CD4-positive, alpha-beta memory T cell (primary cell): ENCODE measurements at places on chromosomes 3 and 15.

GRCh38 chr3:159724627-159725026 is 264.0 kb upstream of the IL12A start:
- no peaks in the 10 kb centered on the region for H3K36me3 ChIP-seq
- no peak overlapping the region for H3K27ac ChIP-seq
- no peak for DNase-seq
- H3K27me3 ChIP-seq, result no peaks in the 10 kb centered on the region

DNA sequence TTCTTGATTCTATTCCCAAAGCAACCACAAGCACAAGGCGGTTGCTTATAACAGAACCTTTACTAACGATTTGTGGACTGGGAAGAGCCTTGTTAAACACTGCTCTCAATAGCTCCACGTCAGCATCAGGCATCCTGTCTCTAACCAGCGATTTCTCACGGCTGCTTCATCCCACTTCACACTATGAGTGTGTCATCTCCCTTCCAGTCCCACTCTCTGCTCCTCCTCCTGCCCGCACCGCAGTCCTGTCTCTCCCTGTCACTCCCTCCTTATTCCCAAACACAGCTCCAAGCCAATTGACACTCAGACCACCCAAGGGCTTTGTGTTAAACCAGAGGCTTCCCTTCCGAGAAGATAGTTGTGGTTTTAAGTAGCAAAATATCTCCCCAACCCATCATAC is 94.8 kb downstream of the ABHD5 start:
- H3K4me1 ChIP-seq, result no peaks in the 10 kb centered on the region
- H3K27me3 ChIP-seq, result no peaks in the 10 kb centered on the region
- H3K4me3 ChIP-seq, result no peak overlapping the region
- no peak overlapping the region for H3K27ac ChIP-seq

- H3K27me3 ChIP-seq, result no peaks in the 10 kb centered on the region
- DNase-seq, result peak; percentile 25
- H3K27ac ChIP-seq, result no peak overlapping the region
- no peaks in the 10 kb centered on the region for H3K36me3 ChIP-seq
- H3K4me1 ChIP-seq, result peaks cover 51% of the 10 kb centered on the region
These were observed 56.3 kb downstream of the APBA2 start for GRCh38 chr15:28942046-28942445.

DNA sequence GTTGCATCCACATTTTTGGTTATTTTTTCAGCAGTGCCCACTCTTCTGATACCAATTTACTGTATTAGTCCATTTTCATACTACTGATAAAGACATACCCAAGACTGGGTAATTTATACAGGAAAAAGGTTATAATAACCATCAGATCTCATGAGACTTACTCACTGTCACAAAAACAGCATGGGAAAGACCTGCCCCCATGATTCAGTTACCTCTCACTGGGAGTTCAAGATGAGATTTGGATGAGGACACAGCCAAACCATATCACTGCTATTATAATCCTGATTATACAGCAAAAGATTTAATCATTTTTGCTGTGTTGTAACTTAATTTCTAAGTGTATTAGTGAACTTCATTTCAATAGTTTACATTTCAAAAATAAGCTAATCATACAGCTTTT is 6.6 kb downstream of the ZBED2 start:
- peaks cover 13% of the 10 kb centered on the region for H3K4me1 ChIP-seq
- no peak for DNase-seq
- peaks cover 20% of the 10 kb centered on the region for H3K36me3 ChIP-seq
- H3K4me3 ChIP-seq, result no peak overlapping the region
- no peaks in the 10 kb centered on the region for H3K27me3 ChIP-seq

GRCh38 chr3:139758654-139759291 is 81.0 kb upstream of the NMNAT3 start:
- no peaks in the 10 kb centered on the region for H3K27me3 ChIP-seq
- H3K36me3 ChIP-seq, result no peaks in the 10 kb centered on the region
- H3K27ac ChIP-seq, result no peak overlapping the region

GRCh38 chr3:33034601-33035000 is 62.3 kb downstream of the GLB1 start:
- H3K4me1 ChIP-seq, result peaks cover 29% of the 10 kb centered on the region
- no peaks in the 10 kb centered on the region for H3K27me3 ChIP-seq

- no peak for DNase-seq
- H3K4me1 ChIP-seq, result no peaks in the 10 kb centered on the region
- H3K4me3 ChIP-seq, result no peak overlapping the region
- no peaks in the 10 kb centered on the region for H3K27me3 ChIP-seq
These were observed 76.8 kb downstream of the C3orf85 start for GRCh38 chr3:109213321-109213720.

DNA sequence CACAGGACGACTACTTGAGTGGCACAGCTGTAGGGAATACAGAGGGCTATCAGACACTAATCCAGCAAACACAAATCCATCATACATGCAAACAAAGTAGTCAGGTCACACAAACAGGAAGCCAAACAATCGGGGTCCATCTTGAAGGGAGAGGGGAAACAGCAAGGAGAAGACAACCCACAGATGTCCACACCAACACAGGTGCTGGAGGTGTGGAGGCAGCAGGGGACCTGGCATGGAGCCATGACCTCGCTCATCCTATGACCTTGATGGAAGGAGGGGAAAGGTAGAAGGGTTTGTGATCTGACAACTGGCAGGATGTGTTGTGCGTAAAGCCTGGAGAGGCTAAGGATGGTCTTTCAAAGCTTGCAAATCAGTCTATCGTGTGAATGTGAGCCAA is 39.9 kb upstream of the SKOR1 start:
- H3K27me3 ChIP-seq, result no peaks in the 10 kb centered on the region
- no peak for DNase-seq
- H3K4me1 ChIP-seq, result peaks cover 38% of the 10 kb centered on the region
- H3K4me3 ChIP-seq, result no peak overlapping the region
- no peaks in the 10 kb centered on the region for H3K36me3 ChIP-seq
- H3K27ac ChIP-seq, result no peak overlapping the region

DNA sequence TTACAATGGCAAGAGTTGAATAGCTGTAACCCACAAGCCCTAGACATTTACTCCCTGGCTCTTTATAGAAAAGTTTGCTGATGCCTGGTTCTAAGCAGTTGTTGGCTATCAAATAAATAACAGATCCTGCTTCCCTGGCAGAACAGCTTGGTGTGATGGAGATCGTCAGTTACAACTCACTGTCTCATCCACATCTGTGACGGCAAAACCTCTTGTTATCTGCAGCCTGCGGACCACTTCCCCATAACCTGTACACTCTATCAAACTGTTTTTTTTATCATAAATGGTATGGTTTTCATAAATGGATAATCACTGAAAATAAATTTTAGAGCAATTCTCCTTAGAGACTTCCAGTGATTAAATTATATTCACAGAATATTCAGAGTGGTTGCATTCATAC is 14.1 kb downstream of the ZDHHC3 start:
- H3K4me3 ChIP-seq, result no peak overlapping the region
- no peaks in the 10 kb centered on the region for H3K27me3 ChIP-seq
- peaks cover 6% of the 10 kb centered on the region for H3K36me3 ChIP-seq
- no peak for DNase-seq
- H3K27ac ChIP-seq, result no peak overlapping the region

GRCh38 chr3:50255251-50255615 is 13.7 kb upstream of the SEMA3B start:
- no peaks in the 10 kb centered on the region for H3K27me3 ChIP-seq
- peaks cover 25% of the 10 kb centered on the region for H3K4me1 ChIP-seq
- no peak overlapping the region for H3K4me3 ChIP-seq
- H3K27ac ChIP-seq, result no peak overlapping the region
- DNase-seq, result no peak
- peaks cover 73% of the 10 kb centered on the region for H3K36me3 ChIP-seq

DNA sequence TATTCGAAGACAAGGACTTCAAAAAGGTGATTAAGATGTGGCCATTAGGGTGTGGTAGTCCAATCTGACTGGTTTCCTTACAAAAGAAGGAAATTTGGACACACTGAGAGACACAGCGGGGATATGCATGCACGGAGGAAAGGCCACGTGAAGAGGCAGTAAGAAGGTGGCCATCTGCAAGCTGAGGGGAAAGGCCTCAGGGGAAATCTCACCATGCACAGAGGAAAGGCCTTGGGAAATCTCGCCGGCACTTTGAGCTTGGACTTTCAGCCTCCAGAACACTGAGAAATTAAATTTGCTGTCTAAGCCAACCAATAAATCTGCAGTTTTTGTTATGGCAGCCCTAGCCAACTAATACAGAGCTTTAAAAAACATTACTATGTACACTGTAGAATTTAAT is 78.8 kb downstream of the DLG1 start:
- no peaks in the 10 kb centered on the region for H3K27me3 ChIP-seq
- peaks cover 29% of the 10 kb centered on the region for H3K4me1 ChIP-seq
- no peak for DNase-seq
- no peak overlapping the region for H3K4me3 ChIP-seq
- no peak overlapping the region for H3K27ac ChIP-seq
